Activated CD4-positive, alpha-beta memory T cell treated with anti-CD3 and anti-CD28 coated beads, Interleukin-2, amount 10 ng/mL, durations not matched to agents 7 days and 5 days (primary cell): ENCODE measurements at places on chromosomes 2 and 18. TPM values are rescaled to one million over a fixed set of nuclear protein-coding genes. Genes with fewer than 3 reads are reported as not detected.

- H3K27me3 ChIP-seq: no peaks in the 10 kb centered on the region
- no peak for DNase-seq
- no peaks in the 10 kb centered on the region for H3K36me3 ChIP-seq
- H3K4me3 ChIP-seq: no peak overlapping the region
- H3K27ac ChIP-seq: no peak overlapping the region
Measured at GRCh38 chr2:99918389-99918788, 224.0 kb downstream of the AFF3 start.

- H3K4me1 ChIP-seq: no peaks in the 10 kb centered on the region
- H3K4me3 ChIP-seq: no peak overlapping the region
- no peaks in the 10 kb centered on the region for H3K36me3 ChIP-seq
- no peak for DNase-seq
- H3K27me3 ChIP-seq: peaks cover 6% of the 10 kb centered on the region
Measured at GRCh38 chr18:61797696-61798590, 94.9 kb downstream of the RNF152 start.

GRCh38 chr2:63840081-63840784 lies 1.5 kb upstream of the UGP2 start:
- peak overlapping the region; percentile 99 for H3K4me3 ChIP-seq
- H3K27me3 ChIP-seq: no peaks in the 10 kb centered on the region
- peaks cover 40% of the 10 kb centered on the region for H3K4me1 ChIP-seq
- peak overlapping the region; percentile 95 for H3K27ac ChIP-seq
- DNase-seq: peak; percentile 23

DNA sequence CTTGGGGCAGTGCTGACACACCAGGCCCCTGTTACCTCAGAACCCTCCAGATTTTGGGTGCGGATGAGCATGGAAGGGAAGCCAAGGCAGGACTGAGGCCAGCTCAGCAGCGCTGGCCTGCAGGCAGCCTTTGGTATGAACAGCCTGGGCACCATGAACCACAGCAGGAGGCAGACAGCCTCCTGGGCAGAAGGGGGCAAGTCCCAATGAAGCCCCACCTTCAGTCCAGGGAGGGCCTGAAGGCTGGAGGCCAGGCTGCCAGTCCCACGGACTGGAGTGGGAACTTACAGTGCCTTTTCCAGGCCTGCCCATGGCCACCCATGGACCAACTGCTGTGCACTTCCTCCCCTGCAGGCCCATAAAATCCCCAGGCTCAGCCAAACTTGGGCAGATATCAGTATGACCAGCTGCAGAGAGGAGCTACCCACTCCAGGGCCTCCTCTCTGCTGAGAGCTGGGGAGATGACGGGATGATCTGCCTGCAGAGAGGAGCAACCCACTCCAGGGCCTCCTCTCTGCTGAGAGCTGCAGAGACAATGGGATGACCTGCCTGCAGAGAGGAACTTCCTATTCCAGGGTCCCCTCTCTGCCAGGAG lies 74.7 kb downstream of the NEURL3 start:
- H3K4me1 ChIP-seq: peaks cover 10% of the 10 kb centered on the region
- DNase-seq: no peak
- H3K27me3 ChIP-seq: peaks cover 22% of the 10 kb centered on the region
- no peak overlapping the region for H3K4me3 ChIP-seq
- peaks cover 11% of the 10 kb centered on the region for H3K36me3 ChIP-seq

GRCh38 chr18:26706911-26707351 lies 158.6 kb downstream of the AQP4 start:
- H3K4me1 ChIP-seq: peaks cover 15% of the 10 kb centered on the region
- no peak overlapping the region for H3K27ac ChIP-seq
- H3K36me3 ChIP-seq: no peaks in the 10 kb centered on the region

DNA sequence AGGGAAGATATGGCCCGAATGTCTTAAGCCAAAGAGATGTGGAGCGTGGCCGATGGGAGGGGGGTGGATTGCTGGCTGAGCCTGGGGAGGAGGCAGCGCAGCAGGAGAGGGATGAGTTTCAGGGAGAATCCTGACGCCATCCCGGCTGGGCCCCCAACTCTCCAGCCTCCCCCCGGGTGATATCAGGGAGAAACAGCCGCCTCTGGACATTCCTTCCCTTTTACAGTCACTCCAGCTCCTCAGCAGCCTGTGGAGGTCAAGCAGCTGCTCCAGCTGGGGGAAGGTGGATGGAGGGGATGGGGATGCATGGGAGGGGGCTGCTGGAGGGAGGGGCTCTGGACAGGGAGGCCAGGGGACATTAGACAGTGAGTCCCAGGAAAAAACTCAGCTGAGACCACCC lies 9.5 kb upstream of the DES start:
- peaks cover 18% of the 10 kb centered on the region for H3K27me3 ChIP-seq
- H3K27ac ChIP-seq: no peak overlapping the region
- no peak overlapping the region for H3K4me3 ChIP-seq

DNA sequence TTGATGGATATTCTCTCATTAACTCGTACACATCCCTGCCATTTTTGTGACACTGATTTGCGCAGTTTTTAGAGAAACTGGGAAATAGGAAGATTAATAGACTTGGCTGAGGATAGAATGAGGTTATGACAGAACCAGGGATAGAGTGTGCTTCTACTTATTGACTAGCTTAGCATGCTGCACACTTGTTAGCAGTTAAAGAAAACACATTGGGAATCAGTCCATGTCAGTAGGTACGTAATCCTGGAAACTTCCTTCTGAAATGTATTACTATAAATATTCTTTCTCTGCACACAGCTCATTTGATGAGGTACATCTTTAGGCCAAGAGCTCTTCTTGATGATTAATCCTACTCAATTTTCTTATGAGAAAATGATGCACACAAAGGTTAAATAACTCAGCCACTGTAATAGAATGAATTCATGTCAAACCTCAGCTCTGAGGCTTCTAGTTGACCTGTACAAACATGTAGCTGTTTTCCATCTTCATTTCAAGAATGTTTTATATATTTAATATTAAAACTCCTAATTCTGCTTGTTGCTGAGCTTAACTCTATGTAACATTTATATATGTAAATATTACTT lies 12.3 kb upstream of the CPS1 start:
- no peaks in the 10 kb centered on the region for H3K4me1 ChIP-seq
- no peak overlapping the region for H3K27ac ChIP-seq
- no peak for DNase-seq
- no peaks in the 10 kb centered on the region for H3K27me3 ChIP-seq

DNA sequence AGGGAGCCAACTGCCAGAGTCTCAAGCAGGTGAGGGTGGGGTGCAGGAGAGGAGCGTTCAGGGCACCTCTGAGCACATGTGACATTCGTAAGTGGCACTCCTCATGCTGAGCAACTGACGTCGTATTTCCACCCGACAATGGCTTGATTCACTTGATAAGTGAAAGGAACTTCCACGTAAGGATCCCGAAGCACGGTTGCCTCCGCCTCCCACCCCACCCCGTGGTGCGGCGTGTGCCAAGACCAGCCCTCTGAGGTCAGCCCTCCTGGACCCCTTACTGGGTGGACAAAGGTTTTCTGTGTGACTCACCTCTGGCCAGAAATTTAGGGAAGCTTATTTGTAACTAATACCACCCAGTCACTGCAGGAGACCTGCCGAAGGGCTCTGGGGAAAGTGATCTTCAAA lies 59.9 kb downstream of the AGAP1 start:
- no peaks in the 10 kb centered on the region for H3K4me1 ChIP-seq
- no peak overlapping the region for H3K4me3 ChIP-seq
- H3K27ac ChIP-seq: no peak overlapping the region

- no peaks in the 10 kb centered on the region for H3K36me3 ChIP-seq
- no peaks in the 10 kb centered on the region for H3K4me1 ChIP-seq
- DNase-seq: no peak
- H3K27ac ChIP-seq: no peak overlapping the region
Measured at GRCh38 chr18:72208920-72209676, 335.0 kb downstream of the CBLN2 start.

Gene ZNF396
- 0.95 TPM for total RNA-seq

Gene LONRF2
- total RNA-seq: 0.08 TPM

Gene APCDD1
- not detected for total RNA-seq

Gene RFTN2
- total RNA-seq: not detected
